ENCODE measurements at places on chromosomes 11 and 22.

DNA sequence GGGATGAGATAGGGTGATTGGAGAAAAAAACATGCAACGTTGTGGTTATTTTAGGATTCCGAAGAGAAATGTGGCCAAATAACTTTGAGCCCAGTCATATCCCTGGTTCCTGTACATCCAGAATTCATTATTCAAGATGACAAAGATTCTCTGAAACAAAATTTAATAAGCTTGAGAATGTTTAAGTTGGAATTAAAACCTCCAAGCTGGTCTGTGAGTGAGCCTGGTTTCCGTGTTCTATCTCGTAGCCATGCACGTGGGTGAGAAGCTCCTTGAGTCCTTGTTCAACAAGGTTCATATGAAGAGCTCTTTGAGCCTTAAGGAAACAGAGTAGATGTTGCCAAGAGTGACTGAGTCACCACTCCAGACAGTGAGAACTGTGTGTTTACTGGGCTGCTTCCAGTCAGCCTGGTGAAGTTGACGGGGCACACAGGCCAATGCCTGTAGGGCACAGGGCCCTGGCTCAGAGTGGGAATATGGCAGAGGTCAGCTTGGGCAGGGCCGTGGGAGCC lies 206.5 kb downstream of the NAV2 start:
- DNase-seq: no peak

DNA sequence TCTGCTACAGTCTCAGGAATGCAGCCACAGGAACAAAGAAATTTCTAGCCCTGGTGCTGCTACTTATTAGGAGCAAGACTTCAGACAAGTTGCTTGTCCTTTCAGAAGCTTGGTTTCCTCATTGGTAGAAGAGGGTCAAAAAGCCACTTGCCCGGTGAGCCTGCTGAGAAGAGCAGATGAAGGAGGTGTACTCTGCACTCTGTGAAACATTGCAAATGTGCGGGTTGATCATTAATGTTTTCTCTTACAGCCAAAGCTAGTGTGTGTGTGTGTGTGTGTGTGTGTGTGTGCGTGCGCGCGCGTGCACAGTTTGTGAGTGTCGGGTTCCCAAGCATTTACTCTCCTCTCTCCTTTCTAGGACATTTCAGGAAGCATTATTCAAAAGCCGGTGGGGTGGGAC lies 86.3 kb upstream of the NNMT start:
- DNase-seq: no peak

DNA sequence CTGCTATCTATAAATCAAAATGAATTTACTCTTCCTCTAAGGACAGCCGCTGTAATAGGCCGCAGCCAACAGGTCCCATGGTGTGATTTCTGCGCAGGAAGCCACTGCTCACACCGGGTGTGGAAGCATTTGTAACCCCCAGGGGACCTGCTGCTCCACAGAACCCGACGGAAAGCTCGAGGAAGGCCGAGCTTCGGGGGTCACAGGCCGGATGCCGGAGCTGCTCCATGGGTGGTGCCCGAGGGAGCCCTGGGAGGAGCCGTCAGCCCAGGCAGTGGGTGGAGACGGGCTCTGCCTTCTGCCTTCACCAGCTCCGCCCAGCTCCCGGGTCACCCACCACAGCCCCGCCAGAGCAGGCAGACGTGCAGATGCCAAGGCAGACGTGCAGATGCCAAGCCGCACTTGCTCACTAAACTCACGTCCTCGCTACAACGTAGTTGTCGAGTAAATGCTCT lies 63.5 kb downstream of the BRD1 start:
- DNase-seq: no peak

GRCh38 chr11:132683602-132684001 lies 848.7 kb downstream of the OPCML start:
- no peak for DNase-seq

GRCh38 chr11:1300569-1301187 lies 8.8 kb downstream of the TOLLIP start:
- DNase-seq: no peak

DNA sequence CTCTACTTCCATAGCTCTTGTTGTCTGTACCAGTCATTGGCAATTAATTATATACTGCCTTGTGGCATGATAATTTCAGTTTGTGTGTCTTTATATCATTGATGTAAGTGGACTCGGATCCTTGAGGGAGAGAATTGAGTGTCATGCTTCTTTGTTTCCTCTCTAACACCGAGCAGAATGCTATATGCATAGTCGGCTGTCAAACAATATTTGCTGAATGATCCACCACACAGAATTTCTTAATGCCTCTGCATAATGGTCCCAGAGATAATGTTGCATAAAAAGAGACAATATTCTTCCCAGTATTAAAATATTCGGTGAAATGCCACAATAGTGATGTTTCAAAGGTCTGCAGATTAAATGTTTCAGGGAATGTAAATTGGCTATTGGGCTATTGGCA lies 664.8 kb downstream of the NTM start:
- DNase-seq: no peak

- DNase-seq: no peak
Observed at GRCh38 chr11:110470716-110471115, 41.0 kb downstream of the FDX1 start.

DNA sequence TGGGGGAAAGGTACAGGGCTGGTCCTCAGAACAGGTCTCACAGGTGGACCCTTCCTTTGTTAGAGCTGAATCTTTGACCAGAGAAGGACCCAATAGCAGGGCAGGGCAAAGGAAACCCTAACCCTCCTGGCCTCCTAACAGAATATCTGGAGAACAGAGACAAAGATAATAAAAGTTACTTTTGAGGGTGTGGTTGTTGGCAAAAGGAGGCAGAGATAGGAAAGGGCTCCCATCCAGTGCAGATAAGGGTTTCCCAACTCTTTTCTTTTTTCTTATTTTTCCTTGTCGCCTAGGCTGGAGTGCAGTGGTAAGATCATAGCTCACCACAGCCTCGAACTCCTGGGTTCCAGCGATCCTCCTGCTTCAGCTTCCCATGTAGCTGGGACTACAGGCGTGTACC lies 11.9 kb downstream of the PCSK7 start:
- DNase-seq: no peak

DNA sequence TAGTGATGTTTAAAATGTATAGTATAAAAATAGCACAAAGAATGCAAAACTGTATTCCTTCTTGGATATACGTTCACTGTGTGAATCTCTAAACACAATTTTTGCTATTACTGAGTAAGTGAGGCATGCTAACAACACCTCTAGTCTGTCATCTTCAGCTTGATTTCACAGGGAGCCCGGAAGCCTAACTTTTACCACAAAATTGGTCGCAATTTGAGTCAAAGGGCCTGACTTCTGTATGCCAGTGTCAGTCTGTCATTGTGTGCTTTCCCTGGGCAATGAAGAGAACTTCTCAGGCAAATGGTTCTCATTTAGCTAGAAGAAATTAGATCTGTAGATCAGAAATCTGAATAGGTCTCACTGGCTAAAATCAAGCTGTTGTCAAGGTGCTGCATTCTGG lies 1059.5 kb downstream of the FAM181B start:
- DNase-seq: no peak

DNA sequence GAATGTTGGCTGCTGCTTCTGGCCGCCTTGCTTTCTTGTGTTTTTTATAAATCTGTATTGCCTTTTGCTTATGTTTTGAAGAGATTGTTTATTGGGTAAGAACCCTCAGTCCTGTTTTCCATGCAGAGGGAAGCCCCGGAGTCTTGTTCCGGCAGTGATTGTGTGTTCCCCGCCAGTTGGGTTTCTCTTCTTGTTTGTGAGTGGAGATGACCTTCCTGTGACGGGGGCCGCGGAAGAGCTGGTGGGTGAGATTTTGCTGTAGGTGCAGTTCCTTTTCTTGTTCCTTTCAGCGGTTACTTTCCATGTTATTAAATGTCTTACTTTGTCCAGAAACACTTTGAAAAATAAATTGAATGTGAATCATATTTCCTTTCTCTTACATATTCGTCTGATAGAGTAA lies 8.3 kb downstream of the TBC1D22A start:
- DNase-seq: no peak

- no peak for DNase-seq
Observed at GRCh38 chr11:128653801-128654231, 40.1 kb upstream of the FLI1 start.

DNA sequence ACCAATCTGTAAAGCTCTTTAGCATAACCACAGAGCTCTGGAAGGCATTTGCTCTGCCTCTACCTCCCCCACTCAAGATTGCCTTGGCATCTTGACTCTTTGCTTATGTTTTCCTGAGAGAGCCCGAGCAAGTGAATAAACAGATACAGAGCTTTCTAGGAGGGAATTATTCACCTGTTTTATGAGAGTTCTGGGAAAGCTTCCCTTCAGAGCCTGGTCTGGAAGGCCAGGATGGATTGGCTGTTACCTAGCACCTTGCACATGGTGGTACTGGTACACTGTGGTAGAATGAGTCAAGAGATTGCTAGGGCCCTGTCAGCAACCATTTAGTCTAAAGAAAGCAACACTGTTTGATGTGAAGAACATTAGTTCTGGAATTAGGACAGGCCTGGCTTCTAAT lies 52.3 kb downstream of the CABIN1 start:
- DNase-seq: no peak

DNA sequence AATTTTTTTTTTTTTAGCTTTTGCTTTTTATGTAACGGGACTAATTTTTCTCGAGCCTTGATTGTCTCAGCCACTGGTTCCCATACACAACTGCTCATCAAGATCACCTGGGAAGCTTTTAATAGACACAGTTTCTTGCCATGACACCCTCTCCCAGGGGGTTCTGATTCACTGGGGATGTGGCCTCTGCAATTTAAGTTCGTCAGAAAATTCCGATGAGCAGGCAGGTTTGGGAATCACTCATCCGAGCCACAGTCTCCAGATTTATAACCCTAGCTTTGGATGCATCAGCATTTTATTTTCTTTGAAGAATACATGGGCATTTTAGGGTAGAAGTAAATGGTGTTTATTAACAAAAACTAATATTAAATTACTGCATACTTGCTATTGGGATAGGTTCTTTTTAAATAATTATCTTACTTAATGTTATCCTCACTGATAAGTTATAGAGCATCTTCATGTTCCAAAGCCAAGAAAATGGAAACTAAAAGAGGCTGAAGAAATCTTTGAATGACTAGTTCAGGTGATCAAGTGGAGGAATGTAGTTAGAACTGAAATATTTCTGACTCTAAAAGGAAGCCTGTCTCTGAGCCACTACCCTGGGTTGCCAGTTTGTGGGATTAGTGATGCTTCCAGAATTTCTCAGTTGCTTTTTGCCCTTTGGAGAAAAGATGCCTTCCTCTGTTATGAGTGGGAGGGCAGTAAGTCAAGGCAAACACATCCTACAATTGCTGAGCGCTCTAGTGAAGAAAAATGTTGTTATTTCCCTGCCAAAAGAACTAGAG lies 319.0 kb downstream of the DDX10 start:
- no peak for DNase-seq

DNA sequence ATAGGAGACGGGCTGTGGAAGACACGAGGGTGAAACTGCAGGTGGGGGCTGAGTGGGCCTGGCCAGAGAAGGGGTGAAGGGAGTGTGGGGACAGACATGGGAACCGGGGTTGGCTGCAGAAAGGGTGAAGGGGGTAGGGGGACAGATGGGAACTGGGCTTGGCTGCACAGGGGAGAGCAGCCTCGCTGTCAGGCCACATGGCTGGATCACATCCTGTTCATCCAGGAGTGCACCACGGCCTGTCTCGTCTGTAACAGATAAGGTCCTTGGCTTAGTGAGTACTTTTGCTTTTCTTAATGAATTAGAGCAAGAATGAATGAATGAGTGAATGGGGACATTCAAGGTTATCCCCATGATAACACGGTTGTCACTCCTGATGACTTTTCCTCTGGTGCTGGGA lies 13.5 kb downstream of the FBLN1 start:
- DNase-seq: no peak

Data from stimulated activated CD4-positive, alpha-beta T cell treated with anti-CD3 and anti-CD28 coated beads, Interleukin-2, amount 100 ng/mL, for 48 hours (primary cell).